ENCODE measurements at places on chromosomes 3 and 15. TPM values are rescaled to one million over a fixed set of nuclear protein-coding genes. Genes with fewer than 3 reads are reported as not detected.

Gene GOLGA8N
- 14.1 TPM for total RNA-seq

Gene HYKK
- total RNA-seq: 1.9 TPM

Gene MGLL
- total RNA-seq: 74.0 TPM

Gene MESP2
- total RNA-seq: 0.32 TPM

Gene ECT2
- 18.6 TPM for total RNA-seq

Gene IP6K2
- 43.7 TPM for total RNA-seq

Gene POLG
- total RNA-seq: 64.8 TPM

Gene ERICH6
- total RNA-seq: 0.32 TPM

Gene DNAH12
- under 0.01 TPM for total RNA-seq

Gene FAIM
- total RNA-seq: 10.1 TPM

Gene RBPMS2
- total RNA-seq: not detected

Gene CYP19A1
- total RNA-seq: 2.6 TPM
